Activated CD4-positive, alpha-beta T cell treated with anti-CD3 and anti-CD28 coated beads, Interleukin-2, amount 50 U/mL, for 1 hour (primary cell): ENCODE measurements at places on chromosomes 12 and 14.
A peak's percentile ranks its signal among the peaks of the same experiment; 100 is the strongest.

DNA sequence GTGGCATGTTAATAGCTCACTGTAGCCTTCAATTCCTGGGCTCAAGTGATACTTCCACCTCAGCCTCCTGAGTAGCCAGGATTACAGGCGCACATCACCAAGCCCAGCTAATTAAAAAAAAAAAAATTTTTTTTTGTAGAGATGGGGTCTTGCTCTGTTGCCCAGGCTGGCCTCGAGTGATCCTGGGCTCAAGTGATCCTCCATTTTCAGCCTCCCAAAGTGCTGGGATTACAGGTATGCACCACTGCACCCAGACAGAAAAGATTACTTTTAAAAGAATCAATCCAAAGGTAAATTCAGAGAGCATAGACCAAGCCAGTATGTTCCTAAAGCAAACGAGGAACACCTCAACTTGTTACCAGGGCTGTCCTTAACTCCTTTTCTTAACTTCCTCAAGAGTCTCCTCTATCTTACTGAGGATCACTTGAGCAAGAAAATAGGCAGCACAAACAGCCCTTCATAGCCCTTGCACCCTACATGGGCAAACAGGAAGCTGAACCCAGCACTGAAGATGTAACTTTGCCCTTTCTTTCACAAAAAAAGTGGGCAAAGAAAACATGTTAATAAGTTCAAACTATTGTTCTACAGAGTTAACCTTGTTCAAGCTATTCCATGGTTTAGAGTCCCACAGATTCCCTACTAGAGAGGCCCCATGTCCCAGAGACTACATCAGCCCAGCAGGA, 11.3 kb downstream of the CS start:
- DNase-seq, result no peak

- DNase-seq, result no peak
Observed at GRCh38 chr12:109439181-109439580, 37.9 kb downstream of the KCTD10 start.

- no peak for DNase-seq
Observed at GRCh38 chr14:68550338-68550715, 242.5 kb downstream of the ZFP36L1 start.

DNA sequence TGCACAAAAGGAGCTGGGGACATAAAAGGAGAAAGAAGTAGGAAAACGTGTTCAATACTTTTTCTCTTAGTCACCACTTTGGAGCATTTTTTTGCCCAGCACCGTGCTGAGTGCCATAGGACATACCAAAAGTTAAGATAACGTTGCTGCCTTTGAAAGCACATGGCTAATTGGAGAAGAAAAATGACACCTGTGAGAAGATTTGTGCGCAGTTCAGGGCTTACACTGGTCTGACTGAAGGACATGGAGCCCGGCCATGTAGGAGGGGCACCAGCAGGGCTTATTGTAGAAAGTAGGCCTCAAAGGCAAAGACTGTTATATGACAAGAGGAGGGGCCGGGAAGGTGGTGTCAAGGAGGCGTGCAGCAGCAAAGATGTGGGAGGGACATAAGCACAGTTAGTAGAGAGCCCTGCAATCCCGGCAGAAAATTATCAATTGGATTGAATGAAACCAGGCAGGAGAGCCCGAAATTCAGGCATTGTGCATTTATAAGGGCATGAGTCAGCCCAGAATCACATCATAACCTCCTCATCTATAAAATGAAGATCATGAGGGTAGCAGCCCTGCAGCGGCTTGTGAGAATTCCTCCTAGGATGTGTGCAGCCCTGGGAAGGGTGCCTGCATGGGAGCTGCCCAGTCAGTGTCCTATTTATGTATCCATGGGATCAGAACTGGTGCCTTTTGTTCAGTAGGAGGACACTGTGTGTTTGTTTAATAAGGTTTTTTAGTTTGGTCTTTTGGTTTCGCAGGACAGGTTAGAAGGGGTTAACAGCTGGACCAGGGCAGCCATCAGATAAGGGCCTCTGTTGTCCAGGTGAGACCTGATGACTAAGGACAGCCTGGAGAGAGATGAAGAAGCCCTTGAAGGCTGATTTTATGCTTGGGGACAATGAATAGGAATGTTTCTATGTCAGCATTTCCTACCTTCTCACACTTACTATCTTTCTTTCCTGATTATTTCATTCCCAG, 122.4 kb downstream of the GPR135 start:
- no peak for DNase-seq

DNA sequence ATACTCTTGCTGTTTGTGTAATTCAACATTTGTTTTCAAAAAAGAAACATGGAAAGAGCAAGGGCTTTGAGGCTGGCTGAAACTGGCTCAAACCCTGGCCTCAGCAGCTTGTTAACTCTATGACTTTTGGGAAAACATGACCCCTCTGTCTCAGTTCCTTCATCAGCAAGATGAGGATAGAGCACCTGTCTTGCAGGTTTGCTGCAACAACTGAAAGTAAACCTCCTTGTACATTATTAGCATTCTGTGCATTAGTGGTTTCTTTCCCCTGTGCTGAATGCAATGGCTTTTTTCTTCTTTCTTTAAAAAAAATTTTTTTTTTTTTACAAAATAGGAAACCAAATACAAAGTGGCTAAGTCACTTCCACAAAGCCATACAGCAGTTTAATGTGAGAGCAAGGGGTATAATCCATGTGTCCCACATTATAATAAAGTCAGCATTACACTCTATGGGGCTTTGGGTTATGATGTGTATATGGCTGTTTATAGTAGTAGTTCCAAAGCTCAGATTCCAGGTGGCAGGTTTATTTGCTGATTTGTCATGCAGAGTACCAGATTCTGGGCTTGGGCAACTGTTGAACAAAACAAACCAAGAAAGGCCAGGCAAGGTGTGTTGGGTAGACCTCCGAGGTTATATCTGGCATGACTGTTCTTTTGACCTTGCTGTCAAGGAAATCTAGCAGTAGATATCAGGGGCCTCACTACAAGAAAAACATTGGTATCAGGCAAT, 194.5 kb upstream of the CNOT2 start:
- DNase-seq, result no peak

DNA sequence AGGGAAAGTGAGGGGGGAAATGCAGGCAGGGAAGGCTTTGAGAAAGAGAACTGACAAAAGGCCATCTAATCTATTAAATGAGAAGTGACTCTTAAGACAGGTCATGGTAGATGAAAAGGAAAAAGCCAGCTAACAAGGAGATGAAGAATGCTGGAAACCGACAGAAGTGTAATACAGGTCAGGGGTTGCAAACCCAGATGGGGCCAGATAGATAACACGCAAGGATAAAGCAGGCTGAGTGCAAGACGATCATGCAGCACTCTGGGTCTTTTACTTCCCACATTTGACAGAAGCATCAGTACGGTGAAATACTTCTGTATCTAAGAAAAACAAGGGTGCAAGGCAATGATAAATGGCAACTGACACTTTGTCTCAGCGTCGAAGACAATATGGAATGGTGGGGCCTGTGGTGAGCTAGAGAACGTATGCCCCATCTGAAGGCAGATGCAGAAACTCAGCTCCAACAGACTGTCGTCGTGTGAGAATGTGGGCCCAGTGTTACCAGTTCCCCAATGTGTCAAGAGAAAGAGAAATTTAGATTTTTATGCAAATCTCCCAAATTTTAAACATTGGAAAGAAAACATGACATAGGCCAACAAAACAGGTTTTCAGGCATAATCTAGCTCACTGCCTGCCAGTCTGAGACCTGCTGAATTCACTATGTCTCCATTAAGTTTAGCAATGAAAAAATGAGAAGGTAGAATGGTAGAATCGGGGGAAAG, 187.4 kb downstream of the PHLDA1 start:
- no peak for DNase-seq

- no peak for DNase-seq
Observed at GRCh38 chr14:41130274-41130673, 476.4 kb upstream of the LRFN5 start.

GRCh38 chr14:26549571-26549970, 48.3 kb downstream of the NOVA1 start:
- no peak for DNase-seq

DNA sequence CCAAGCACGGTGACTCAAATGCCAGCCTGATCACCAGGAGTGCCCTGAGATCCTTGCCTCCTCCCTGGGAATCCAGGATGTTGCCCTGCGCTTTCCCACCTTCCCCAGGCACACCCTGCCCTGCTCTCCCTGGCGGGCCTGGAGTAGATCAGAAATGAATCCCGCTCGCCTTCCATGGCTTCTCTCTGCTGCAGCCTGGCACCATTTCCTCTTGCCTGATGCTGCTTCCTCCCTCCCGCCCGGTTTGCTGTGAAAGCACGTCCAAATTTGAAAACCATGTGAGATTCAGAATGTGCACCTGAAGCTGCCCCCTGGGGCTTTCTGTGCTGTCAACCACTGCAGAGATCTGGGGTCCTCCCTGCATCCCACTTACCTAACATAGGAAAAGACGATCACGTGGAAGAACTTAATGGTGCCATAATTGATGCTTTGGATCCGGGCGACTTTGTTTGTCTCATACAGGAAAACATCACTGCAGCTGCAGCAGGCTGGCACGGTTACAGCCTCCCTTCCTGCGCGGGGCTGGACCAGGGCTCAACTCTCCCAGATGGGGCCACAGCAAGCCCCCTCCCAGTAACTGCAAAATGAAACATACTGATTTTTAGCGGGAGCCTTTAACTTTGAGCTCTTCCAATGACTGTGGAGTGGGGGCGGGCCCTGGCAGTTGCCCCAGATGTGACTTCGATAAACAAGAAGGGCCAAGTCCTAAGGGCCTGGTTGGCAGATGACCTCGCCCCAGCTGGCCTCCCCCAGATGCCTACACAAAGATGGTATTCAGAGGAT, 24.9 kb upstream of the C12orf76 start:
- peak; percentile 9 for DNase-seq

DNA sequence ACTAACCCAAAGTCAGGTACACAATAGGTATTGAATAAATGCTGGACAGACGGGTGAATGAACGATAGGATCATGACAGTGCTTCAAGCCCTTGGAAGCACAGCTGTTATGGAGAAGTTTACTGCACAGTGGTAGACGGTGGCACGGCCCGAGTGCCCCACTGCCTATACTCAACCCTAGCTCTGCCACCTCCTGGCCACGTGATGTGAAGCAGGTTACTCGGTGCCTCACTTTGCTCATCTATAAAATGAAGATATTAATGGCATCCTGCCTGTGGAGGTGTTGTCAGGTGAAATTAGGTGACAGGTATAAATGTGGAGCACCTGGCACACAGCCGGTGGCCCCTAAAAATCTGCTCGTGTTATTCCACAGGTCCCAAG, 5.8 kb downstream of the ASB2 start:
- DNase-seq, result peak; percentile 74

GRCh38 chr14:65103150-65103760, 938 bp upstream of the MAX start:
- no peak for DNase-seq

- DNase-seq, result no peak
Observed at GRCh38 chr12:24116548-24116947, 167.1 kb upstream of the SOX5 start.

DNA sequence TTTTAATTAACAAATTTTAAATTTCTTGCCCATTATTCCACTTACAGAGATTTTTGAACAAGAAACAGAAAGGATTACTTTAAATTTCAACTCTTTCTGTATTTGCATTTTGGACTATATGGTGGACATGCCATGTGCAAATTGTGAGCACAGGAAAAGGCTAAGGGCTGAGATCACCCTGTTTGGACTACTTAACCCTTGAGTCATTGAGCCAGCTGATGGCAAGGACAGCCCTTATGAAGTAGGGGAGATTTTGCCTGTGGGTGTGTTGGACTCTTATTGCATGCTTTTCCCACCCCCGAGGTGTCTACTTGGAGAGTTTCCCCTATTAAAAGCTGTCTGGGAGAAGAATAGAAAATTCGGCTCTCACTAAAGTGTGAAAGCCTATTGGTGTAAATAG, 17.2 kb downstream of the DERA start:
- no peak for DNase-seq

DNA sequence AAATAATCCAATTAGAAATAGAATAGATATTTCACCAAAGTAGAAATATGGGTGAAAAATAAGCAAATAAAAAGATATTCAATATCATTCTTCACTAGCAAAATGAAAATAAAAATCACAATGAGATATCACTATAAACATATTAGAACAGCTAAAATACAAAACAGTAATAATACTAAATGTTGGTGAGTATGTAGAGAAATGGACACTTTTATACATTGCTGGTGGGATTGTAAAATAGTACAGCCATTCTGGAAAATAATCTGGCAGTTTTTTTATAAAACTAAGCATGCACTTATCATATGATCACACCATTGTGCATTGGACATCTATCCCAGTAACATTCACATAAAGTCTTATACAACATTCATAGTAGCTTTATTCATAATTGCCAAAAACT, 320.2 kb upstream of the OR4E1 start:
- DNase-seq, result no peak

DNA sequence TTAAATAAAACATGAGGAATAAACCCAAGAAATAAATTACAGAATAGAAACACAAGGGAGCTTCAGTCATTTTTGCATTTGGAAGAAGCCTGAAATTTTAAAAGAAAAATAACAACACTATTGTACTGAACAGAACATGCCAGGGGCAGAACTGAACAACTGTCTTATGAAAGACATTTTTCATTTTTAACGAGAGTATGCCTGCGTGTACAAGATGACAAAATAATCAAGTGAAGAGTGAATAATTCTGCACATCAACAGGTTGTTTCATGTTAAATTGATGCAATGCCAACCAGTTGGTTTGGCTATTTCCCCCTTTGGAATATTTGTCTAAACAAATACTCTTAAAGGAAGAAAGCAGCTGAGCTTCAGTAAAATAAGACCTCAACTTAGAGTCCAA, 103.3 kb upstream of the BTG1 start:
- DNase-seq, result no peak

DNA sequence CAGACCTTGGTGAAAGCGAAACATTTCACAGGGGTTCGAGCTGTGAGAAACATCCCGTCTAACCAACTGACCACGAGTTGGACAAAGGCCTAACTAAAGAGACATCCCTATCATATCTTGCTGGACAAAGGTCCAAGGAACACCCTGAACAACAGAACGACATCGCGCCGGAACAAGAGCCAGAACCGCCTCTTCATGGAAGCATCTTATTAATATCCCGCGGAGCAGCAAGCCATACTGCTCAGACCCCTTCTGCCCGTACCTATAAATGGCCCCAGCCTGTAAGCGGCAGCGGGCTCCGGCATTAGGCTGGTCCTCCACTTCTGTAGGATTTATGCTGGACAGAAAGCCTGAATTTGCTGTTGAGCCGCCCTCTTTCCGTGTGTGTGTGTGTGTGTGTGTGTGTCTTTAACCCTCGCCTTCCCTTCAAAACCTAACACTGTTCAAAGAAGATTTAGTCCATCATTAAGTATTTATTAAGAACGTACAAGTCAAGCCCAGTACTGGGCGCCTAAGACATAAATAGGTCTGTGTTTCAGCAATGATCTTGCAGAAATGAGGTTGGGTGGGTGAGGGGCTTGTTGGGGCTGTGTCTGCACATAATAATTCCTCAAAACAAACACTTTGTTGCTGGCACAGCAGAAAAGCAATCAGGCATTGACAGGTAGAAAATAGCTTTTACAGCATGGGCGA, 1.9 kb downstream of the SLC6A15 start:
- no peak for DNase-seq

DNA sequence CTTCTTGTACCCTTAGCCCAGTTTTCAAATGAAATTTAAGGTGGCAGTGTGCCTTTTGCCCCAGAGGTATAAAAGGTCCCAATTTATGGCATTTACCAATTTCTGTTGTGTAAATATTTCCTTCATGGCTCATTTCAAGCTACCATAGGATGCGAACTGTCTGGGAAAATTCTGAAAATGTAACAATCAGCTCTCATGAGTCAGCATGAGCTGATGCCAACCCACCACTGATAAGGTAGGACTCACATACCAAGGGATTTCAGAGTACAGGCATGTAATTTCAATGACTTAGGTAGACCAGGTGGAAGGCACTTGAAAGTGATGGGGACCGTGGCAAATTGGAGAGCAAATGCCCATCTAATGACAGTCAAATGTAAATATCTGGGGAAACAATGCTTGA, 169.5 kb downstream of the TTC8 start:
- DNase-seq, result no peak
